ENCODE measurements at places on chromosomes 2 and 18. TPM values are rescaled to one million over a fixed set of nuclear protein-coding genes. Genes with fewer than 3 reads are reported as not detected.

The WDPCP gene
- 17.8 TPM for total RNA-seq

- no peak for DNase-seq
Measured at GRCh38 chr2:220670511-220670910, 901.6 kb downstream of the EPHA4 start.

The LOXHD1 gene
- total RNA-seq, result 0.27 TPM

DNA sequence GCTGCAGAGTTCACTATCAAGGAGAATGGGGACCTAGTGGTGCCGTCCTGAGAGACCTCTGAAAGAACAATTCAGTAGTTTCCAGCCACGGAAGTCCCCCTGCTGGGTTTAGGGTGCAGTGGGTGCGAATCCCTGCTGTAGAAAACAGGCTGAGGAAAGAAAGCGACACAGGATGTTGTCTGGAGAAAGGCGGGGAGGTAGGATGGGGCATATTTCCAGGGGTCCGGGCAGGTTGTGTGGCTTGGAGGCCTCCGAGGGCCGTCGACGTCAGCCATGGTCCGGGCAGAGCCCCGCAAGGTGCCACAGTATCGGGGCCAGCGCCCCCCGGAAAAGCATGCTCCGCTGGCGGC lies 807 bp upstream of the CREB1 start:
- DNase-seq, result peak; percentile 82

DNA sequence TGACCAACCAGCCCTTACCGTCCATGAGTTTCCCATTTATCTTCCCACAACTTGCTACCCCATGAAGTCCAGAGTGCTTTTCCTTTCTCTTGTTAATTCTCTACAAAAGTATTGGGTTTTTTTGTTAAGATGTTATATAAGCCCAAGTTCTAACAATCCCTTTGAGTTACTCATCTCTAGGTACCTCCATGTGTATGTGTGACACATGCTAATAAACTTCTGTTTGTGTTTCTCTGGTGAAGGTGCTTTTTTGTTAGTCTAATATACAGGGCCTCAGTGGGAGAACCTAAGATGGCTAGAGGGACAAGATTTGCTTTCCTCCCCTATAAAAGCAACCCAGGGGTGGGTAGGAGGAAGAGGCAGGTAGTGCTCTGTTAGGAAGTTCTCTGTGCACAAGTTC lies 31.8 kb upstream of the RMDN2 start:
- no peak for DNase-seq
